ENCODE measurements at places on chromosomes 11 and 22. TPM values are rescaled to one million over a fixed set of nuclear protein-coding genes. Genes with fewer than 3 reads are reported as not detected.

DNA sequence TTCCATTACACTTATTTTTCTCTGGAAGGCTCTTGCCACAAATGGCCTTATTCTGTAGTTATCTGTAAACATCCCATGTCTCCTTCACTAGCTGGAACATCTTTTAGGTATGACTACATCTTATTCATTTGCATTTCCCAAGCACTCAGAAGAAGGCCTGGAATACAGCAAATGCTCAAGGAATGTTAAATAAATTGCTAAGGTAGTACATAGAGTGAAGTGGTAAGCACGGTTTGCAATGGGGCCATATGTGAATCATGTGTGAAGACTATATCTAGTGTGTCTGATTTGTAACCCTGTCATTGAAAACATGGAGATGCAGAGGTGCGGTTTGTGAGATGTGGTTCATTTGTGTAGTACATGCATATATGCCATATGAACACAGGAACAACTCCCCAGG is 33.5 kb downstream of the GDPD4 start:
- no peak for ATAC-seq
- H3K4me3 ChIP-seq, result no peak overlapping the region
- no peaks in the 10 kb centered on the region for H3K4me1 ChIP-seq

Gene PNPLA5
- total RNA-seq, result not detected

DNA sequence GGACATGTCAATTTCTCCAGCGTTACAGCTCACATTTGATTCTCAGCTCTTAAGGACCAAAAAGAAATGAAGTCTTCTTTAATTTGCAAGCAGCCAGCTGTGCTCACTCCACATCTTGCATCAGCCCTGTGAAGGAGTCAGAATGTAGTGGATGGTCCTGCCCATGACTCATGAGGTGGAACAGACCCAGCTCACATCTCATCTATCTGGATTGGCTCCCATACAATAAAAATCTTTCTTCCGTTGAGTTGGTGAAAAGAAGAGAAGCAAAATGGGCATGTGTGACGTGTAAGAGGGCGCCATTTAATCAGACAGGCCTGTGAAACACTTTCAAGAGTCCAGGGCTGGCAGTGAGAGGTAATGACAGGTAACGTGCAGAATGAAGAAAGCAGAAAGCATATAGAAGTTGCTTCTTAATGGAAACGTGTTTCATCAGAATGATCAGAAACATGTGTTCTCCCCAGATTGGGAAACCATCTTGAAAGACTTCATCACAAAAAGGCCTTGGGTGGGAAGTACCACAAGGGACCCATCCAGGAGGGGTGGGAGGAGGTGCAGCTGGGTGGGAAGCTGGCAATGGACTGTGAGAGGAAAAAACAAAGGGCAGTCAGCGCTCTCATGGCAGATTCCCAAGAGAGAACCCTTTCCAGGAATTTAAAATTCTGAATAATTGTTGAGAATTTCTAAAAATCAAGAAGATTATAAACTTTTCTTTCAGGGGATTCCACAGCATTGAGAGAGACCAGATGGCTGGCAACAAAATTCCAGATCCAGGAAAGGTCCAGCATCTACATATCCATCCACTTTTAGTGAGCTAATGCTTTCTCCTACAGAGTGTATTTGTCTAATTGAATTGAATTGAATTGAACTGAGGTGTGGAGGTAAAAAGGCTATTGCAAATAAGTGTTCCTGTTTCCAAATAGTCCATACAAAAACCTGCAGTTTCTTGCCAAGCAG is 57.0 kb downstream of the ETS1 start:
- H3K27ac ChIP-seq, result no peak overlapping the region
- H3K36me3 ChIP-seq, result no peaks in the 10 kb centered on the region
- ATAC-seq, result no peak
- peaks cover 39% of the 10 kb centered on the region for H3K4me1 ChIP-seq
- H3K4me3 ChIP-seq, result no peak overlapping the region

- H3K27ac ChIP-seq, result no peak overlapping the region
- ATAC-seq, result peak; percentile 73
- no peaks in the 10 kb centered on the region for H3K27me3 ChIP-seq
- H3K4me3 ChIP-seq, result no peak overlapping the region
These were observed 85.8 kb downstream of the TRMU start for GRCh38 chr22:46421267-46421666.

DNA sequence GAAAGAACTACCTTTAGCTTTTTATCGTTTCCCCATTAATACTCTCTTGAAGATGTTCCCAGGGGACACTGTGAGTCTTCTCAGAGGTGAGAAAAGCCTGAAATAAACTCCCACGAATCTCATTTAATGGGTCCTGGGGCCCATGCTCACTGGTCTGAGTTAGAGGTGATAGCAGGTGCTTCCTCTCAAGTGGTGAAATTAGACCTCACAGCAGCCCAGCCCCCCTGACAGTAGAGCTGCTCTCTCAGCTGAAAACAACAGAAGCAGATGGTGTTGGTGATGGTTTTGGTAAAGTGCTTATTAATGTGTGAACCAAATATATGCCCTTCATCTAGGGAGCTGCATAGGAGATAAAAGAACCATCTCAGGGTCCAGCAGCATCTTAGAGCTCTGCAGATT is 76.8 kb upstream of the VPREB1 start:
- no peaks in the 10 kb centered on the region for H3K36me3 ChIP-seq
- ATAC-seq, result no peak
- peak overlapping the region; percentile 77 for H3K4me3 ChIP-seq

Data from activated T-helper 17 cell treated with anti-CD3 and anti-CD28 coated beads, Interleukin-2, amount 50 U/mL, for 72 hours (primary cell).